ENCODE measurements at places on chromosomes 2 and 18.

DNA sequence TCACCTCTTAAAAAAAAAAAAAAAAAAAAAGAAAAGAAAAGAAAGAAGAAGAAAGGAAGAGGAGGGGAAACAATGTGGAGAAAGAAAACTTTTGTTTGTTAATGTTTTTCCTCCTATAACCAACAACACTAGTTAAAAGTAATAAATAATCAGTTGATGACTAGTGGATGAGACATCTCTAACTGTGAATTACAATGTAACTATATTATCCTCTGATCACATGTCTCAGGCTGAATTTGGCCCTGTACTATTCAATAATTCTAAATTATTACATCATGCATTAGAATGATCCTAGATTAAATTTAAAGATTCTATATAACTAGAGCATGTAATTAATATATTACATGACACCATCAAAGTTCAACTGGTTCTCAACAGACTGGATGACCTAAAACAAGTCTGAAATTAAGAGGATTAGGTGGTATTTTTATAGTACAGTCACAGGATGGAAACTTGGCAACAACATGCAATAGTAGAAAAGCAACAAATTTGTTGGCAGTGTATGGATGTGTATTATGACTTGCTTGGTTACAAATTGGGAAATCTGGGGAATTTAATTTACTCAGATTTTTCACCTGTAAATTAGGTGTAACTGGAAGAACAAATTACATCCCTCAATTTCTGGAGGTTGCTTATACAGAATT, 269.3 kb upstream of the SETBP1 start:
- no peak for DNase-seq

DNA sequence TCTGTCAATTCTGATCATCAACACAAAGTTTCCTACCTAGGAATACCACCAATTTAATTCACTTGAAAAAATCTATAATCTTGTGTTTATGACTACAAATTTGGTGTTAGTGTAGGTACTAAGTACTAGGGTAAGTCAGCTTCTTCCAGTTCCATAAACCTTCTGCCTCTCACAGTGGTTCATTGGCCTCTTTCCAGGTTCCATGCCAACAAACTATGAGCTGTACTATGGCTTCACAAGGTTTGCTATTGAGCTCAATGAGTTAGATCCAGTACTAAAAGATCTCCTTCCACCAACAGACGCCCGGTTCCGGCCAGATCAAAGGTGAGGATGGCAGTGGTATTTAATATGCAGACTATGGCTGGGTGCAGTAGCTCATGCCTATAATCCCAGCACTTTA, 58.8 kb downstream of the PRKRA start:
- no peak for DNase-seq

GRCh38 chr2:232698556-232699091, 1.5 kb downstream of the GIGYF2 start:
- peak; percentile 10 for DNase-seq

DNA sequence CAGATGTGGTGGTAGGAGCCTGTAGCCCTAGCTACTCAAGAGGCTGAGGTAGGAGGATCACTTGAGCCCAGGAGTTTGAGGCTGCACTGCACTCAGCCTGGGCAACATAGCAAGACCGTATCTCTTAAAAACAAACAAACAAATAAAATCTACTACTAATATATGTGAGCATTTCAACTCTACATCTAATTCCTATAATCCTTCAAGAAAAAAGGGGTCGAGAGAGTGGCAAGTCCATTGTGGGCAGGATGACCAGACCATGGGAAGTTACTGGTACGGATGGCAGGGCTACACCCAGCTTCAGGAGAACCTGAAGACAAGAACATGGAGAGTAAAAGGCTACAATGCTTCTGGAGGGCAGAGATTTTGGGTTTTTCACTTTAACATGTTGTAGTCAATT, 24.0 kb downstream of the BUB1 start:
- no peak for DNase-seq

- DNase-seq: no peak
Observed at GRCh38 chr18:77030201-77030600, 102.4 kb downstream of the MBP start.

DNA sequence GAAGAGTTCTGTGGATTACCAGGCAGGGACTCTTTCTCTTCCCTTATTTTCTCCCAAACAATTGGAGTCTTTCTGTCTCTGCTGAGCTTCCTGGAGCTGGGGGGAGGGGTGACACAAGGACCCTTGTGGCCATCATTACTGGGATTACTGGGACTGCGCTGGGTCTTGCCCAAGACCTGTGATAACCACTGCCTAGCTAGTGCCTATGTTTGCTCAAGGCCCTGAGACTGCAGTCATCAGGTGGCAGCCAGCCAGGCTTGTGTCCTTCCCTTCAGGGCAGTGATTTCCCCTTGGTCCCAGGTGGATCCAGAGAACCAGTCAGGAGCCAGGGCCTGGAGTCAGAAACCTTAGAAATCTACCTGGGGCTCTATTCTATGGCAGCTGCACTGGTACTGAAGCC, 355.6 kb downstream of the PARD3B start:
- DNase-seq: no peak

DNA sequence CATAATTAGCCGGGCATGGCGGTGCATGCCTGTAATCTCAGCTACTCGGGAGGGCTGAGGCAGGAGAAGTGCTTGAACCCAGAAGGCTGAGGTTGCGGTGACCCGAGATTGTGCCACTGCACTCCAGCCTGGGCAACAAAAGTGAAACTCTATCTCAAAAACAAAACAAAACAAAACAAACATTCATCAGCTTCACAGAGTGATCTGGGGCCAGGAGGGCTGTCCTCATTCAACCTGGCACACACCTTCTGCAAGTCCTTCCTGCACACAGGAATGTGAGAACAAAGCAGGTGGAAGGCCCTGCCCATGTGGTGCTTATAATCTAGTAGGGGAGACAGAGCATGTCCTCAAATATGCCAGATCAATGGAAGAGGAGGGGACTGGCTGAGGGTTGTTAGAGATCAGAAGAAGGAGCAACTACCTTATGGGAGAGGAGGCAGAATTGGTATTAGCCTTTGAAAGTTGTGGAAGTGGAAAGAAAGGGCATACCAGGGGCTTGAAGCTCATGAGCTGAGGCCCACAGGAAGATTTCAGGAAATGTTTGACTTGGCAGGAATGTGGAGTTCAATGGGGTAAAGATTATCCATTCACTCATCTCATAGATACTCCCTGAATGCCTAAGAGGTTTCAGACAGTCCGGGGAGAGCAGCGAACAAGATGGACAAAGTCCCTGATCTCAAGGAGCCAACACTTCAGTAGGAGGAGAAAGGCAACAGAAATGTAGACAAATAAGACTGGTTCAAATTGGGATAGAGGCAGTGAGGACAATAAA, 155.3 kb upstream of the SIX3 start:
- no peak for DNase-seq

DNA sequence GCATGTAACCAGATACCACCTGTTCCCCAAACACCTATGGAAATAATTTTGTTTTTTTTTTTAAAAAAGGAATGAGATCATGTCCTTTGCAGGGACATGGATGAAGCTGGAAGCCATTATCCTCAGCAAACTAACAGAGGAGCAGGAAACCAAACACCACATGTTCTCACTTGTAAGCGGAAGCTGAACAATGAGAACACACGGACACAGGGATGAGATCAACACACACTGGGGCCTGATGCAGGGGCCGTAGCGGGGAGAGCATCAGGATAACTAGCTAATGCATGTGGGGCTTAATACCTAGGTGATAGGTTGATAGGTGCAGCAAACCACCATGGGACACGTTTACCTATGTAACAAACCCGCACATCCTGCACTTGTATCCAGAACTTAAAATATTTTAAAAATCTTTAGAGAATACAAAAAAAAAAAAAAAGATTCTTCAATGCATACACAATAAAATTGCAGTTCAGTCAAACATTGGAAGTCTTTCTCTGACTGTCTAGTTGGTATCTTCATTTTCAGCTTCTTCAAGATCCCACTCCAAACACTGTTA, 11.6 kb upstream of the CASP10 start:
- no peak for DNase-seq

- peak; percentile 19 for DNase-seq
Observed at GRCh38 chr2:161905389-161906046, 168.5 kb downstream of the DPP4 start.

DNA sequence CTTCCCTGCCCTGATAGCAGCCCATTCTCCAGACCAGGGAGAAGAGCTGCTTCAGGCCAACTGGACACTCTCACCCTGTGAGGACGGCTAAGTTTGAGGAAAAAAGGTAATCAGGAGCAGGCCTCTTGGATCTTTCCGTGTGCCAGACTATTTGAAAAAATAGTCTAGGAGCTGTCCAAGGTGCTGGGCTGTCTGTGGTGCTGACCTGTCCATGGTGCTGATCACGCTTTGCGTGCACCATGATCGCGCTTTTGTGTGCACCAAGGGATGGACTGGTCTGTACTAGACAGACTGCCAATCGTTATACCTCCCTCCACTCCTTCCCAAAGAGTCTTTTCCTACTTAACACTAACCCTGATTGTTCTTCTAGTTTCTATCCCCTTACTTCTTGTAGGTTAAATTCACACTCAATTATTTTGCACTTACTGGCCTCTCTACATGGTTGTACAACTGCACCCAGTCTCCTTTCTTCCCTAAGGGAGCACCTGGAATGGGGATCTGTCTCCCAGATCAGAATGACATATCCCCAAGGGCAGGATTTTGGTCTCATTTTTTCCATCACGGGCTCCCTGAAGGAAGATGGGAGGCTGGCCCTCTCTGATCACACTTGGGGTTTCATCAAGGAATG, 295.4 kb downstream of the CELF4 start:
- DNase-seq: peak; percentile 23

DNA sequence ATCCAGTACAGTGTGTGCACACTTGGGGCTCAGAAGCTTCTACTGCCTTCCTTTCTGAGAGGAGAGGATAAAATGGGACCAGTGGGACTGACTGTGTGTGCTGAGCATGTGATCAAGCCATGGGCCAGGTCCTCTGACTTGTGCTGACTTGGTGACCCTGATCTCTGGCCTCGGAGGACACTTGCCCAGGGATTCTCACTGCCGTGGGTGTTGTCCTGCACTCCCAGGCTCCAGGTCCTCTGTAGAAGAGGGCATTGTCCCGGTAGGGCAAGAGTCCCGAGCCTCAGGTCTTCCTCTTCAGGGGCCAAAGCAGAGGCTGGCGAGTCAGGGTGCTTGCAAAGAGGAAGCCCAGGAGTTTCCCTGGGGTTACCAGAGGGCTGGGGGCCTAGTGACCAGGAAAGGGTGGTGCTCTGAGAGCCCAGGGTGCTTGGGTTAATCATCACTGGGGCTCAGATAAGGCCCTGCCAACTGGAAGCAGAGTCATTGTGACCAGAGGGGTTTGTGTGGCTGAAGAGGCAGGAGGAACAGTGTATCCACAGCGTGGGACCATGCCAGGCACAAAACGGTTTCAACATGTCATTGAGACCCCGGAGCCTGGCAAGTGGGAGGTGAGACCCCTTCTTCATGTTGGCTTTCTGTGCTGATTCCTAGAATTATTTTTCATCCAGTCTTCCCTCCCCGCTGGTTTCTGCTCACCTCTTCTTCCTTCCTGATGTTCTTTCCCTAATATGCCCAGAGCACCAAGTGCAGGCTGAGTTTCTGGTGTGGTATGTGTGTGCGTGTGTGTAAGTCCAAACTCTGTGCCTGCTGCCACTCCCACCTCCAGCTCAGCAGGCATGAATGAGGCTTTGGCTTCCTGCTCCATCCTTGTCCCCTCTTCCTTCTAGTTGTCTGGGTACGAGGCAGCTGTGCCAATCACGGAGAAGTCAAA, at the start of gene GCKR:
GCKR (plus strand) TSS at position 483 of the 931 bp plus-strand sequence; CDS start at position 549, 66 bp downstream.
- peak; percentile 83 for DNase-seq

DNA sequence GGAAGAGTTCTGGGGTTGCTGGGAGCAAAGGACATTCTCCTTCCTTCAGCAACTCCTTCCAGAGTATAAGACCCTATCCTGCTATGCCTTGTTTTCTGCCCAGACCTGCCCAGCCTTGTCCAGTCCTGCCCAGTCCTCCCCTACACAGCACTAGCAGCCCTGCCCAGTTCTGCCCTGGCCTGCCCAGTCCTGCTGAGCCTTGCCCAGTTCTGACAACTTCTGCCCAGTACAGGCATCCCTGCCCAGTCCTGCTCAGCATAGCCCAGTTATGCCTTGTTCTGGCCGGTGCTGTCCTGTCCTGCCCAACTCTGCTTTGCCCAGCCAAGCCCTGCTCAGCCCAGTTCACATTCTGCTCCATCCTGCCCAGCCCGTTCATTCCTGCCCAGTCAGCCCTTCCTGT, 44.9 kb upstream of the ALK start:
- no peak for DNase-seq

GRCh38 chr2:209529579-209529978, 105.7 kb downstream of the MAP2 start:
- DNase-seq: no peak

- peak; percentile 18 for DNase-seq
Observed at GRCh38 chr18:43596105-43596712, 318.9 kb upstream of the SYT4 start.

DNA sequence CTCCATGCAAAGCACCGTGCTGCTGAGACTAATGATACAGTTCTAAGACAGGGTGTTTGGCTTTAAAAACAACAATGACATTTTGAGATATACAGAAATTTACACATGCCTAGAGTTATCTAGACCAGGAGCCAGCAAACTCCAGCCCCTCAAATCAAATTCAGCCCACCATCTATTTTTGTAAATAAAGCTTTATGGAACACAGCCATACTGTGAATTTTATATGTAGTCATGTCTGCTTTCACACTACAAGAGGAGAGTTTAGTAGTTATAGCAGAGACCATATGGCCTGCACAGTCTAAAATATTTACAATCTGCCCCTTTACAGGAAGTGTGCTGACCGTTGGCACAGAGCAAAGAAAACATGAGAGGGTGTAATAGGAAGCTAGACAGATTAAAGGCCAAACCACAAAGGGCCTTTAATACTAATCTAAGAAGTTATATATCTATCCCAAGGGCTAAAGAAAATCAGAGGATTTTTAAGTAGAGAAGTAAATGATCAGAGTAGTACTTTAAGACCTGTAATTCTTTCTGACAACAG, 39.4 kb downstream of the NBAS start:
- DNase-seq: no peak

DNA sequence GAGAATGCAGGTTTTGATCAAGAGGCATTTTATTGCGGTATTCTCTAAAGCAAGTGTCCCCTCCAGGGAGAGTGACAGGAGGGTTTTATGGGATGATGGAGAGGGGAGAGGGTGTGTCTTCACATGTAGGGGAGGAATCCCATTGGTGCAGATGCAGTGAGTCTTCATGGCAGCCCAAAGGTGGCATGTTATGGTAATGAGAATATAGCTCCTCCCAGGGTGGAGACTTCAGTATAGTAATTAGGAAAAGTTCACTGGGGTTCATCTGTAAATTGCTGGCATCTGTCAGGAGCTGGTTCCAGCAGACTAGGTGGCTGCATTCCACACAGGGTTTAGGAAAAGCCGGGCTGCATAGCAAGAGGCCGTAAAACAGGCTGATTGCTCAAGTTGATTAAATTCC, 230.7 kb upstream of the CCDC68 start:
- no peak for DNase-seq

GRCh38 chr18:54776282-54776977, 51.8 kb upstream of the RAB27B start:
- DNase-seq: peak; percentile 73

GRCh38 chr18:59514203-59514602, 155.1 kb upstream of the LMAN1 start:
- DNase-seq: no peak

DNA sequence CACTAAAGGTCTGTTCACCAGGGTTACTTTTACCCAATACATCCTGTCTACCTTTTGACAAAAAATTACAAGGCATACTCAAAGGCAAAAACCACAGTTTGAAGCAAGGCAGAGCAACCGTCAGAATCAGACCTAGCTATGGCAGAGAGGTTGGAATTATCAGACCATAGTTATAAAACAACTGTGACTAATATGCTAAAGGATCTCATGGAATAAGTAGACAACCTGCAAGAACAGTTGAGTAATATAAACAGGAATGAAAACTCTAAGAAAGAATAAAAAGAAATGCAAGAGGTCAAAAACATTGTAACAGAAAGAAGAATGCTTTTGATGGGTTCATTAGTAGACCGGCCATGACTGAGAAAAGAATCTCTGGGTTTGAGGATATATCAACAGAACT, 318.8 kb upstream of the KCNH7 start:
- DNase-seq: no peak
